Stimulated activated CD4-positive, alpha-beta T cell treated with anti-CD3 and anti-CD28 coated beads, TNF-alpha, amount 100 ng/mL, for 4 hours (primary cell): ENCODE measurements at places on chromosomes 16 and 17.

DNA sequence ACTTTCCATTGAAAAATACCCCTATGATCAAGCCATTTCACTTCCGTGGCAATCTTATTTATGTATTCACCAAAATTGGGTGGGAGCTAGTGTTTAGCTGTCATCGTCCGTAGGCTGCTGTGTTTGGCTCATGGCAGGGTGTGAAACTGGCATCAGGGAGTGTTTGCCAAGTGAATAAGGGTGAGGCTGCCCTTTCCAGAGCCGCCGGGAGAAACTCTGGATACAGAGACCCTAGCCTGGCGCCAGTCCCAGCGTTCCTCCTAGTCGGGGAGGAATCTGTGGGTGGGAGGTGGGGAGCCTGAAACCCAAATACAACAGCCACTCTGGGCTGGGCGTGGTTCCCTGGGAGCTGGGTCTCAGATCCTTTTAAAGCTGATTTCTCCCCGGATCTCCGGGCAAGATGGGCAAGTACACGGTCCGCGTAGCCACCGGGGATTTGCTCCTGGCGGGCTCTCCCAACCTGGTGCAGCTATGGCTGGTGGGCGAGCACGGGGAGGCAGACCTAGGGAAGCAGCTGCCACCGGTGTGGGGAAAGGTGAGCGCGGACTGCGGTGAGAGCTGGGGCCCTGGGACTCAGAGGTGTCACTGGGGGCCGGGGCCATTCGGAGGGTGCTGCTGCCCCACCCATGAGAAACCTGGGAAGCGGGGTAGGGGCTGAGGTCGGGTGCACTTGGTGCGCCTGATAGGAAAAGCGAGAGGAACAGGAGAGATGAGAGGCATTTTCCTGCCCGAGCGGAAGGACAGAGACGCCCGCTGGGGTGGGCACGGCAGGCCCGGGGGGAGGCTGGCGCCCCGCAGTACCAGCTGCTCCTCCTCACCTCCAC, 62.1 kb upstream of the TEKT1 start:
- no peak for DNase-seq

DNA sequence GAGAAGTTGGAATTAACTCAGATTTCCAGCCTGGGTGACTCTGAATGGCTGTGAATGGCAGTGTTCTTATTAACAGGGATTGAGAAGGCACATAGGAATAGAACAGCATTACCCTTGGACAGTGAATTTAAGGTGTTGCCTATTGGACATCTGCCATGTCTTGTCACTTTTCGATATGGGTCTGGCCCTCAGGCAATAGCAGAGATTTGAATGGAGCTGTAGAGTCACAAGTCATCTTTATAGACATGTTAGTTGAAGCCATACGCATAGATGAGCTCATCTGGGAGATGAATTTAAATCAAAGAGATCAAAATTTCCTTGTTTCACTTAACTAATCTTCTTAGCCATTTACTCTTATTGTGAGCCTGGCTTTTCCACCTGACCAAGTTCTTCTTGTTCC, 14.9 kb upstream of the DHRS11 start:
- no peak for DNase-seq

DNA sequence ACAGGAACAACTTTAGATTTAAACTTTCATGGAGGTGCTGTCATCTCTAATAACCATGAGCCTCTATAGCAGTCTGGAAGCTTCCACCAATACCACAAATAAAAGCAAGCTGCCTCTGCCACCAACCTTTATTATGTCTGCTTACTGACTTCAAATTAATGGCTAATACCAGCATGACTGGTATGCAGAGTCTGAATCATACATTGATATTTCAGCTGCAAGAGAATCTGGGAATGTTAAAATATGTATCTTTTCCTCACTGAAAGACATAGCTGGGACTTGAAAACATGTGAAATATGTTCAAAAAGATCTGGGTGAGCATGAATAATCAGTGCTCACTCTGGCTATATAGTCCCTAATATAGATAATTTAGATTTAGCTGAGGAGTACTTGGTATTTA, 488.6 kb downstream of the CDH8 start:
- no peak for DNase-seq

- DNase-seq, result no peak
These were observed 3.5 kb downstream of the SPDYE4 start for GRCh38 chr17:8754890-8755289.

DNA sequence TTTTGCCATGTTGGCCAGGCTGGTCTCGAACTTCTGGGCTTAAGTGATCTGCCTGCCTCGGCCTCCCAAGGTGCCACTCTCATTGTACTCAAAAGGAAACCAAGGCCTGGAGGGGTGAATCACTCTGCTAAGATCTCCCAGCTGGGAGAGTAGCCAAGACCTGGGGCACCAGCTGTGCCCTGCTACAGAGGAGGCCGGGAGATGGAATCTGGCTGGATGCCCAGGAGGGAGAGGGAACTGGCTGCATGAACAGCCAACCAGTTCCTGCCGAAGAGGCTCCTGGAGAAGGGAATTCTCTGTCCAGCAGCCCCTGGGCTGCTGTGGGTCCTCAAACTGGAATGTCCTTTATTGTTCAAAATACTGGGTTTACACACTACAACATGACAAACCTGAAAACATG, 238.7 kb upstream of the CIBAR2 start:
- no peak for DNase-seq

DNA sequence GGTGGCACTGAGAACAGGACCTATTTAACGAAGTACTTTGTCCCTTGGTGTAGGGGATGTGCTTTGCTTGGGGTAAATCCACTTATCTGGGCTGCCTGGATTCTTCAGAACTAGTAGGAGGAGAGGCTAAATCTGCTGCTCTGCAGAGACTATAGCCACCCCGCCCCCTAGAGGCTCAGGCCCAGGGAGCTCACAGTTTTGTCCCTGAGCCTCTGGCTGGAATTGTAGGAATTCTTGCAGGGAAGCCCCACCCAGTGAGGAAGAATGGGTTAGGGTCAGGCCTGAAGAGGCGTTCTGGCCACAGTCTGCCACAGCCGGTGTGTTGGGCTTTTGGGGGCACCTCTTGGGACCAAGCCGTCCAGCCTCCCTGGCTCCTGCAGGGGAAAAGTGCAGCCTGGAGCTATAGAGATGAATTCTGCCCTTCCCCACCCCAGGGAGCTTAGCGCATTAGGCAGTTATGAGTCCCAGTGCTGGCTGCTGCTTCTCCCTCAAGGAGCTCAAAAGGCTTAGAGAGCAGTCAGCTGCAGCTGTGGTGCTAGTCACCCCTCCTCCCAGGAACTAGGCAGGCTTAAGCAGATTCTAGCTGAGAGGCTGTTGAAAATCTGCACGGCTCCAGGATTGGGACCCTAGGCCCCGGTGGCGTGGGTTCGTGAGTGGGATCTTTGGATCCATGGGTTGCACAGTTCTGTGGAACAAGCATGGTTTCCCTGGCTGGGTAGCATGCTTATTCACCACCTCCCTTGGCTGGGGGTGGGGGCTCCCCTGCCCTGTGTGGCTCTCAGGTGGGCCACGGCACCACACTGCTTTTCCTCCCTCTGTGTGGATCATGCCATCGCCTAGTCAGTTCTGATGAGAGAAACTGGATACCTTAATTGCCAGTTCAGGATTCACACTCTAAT, 237.4 kb upstream of the TOM1L1 start:
- DNase-seq, result no peak

DNA sequence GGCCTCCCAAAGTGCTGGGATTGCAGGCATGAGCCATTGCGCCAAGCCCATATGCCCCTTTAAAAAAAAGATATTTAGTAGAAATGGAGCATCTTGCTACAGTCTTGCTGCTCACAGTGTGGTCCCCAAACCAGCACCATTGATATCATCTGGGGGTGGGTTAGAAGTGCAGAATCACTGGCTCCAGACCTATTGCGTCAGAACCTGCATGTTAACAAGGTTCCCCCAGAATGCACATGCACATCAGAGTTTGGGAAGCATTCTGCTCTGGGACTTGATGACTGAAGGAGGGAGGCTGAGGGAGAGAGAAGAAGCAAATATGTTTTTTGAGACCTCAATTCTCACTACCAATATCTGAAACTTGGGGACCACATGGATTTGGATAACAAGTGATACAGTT, 16.0 kb upstream of the ARL4D start:
- no peak for DNase-seq

DNA sequence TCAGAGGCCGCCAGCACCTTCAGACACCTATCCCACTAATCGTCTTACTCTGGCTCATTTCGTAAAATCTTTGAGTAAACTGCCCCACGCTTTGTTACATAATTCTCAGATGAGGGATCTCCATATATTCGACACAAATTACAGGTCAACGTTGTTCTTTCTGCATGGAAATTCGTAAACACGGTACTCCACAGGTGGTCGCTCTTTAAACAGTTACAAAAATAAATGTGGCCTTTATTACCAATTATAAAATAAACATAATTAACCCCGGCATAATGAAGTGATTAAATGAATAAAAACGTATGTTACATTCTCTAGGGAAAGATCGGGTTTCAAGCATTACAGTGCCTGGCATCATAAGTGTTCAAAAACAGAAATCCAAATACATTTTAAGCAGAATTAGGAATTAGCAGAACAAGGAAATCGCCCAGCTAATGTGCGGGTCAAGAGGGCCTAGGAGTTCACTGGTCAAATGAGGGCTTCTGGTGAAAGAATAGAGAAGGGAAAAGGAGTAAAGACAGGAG, 943 bp upstream of the PIP4K2B start:
- no peak for DNase-seq

DNA sequence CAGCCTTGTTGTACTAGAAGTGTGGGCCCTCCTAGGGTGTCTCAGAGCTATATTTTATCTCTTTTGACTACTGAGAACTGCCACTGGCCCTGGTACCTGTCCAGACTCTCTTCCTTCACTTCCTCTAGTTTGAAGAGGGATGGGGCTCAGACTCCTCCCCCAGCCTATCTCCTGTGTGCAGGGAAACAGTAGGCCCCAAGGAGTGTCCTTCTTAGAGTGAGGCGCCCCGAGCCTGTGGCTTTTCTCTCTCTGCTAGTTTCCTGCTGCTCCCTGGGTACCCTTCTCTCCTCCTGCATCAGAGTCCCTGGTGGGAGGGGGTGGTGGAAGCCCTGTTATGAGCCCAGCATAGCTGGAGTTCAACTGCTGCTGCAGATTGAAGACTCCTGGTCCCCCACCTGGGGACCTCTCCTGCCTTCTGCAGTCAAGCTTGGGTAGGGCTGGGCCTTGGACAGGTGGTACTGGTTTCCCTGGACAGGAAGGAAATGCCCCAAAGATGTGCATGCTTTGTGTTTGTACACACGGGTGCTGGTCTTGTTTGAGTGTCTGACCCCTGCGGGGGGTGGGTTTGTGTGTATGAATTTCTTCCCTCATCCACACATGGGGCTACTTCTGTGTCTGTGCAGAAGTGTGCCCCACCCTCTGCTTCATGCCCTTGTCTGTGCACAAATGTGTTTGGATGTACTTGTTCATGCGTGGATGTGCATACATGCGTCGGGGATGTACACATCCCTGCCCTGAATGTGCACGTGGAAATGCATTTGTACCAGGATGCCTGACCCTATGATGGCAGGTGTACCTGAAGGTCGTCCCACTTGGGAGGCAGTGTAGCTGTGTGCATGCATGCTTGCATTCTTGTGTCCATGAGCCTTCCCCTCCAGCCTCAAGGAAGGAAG, 6.9 kb downstream of the RARA start:
- no peak for DNase-seq

GRCh38 chr17:43732958-43733357, 25.6 kb downstream of the SOST start:
- no peak for DNase-seq

GRCh38 chr17:54899201-54899600, 1.5 kb upstream of the TOM1L1 start:
- no peak for DNase-seq

DNA sequence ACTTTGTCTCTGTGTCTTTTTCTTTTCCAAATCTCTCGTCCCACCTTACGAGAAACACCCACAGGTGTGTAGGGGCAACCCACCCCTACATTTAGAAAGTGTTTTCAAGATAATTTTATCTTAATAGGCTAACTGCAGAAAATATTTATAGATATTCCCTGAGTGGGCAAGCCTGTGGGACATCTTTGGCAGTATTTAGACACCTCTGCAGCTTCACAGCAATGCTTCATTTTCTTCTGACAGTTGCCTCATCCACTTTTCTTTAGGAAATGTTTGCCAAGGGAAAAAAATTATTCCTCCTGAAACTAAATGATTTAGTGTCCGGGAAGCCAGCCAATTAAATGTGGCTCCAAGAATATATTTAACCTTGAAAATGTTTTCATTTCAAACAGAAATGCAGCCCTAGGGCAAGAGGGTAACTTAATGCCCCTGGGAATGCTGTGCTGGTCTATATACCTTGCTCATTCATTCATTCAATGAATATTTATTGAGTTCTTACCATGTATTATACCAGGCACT, 290.4 kb downstream of the ABCC12 start:
- DNase-seq, result no peak

DNA sequence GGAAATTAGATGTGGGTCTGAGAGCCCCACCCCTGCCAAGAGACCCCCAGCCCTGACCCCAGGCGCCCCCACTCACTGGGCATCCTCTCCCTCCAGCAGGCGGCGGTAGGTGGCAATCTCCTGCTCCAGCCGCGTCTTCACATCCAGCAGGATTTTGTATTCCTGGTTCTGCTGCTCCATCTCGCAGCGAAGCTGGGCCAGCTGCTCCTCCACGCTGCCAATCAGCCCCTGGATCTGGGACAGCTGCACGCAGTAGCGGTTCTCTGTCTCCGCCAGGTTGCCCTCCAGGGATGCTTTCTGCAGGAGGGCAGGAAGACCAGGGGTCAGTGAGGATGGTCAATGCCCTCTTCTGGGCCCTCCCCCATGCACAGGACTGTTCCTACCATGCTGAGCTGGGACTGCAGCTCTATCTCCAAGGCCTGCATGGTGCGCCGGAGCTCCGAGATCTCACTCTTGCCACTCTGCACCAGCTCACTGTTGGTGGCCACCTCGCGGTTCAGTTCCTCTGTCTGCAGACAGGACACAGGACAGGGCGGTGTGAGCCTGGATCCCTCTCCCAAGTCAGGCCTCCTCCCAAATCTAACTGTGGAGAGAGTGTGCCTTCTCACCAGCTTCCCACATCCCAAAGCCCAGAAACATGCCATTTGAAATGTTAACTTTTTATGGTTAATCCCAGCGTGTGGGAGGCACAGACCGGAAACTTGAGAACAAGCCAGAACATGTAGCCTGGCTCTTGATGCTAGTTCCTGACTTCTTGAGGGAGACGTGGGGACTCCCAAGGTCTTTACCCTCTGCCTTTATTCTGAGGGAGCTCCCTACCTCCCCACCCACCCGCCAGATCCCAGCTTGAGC, 3.6 kb downstream of the KRT17 start:
- DNase-seq, result no peak

- DNase-seq, result no peak
These were observed 2.5 kb downstream of the TMEM92 start for GRCh38 chr17:50276588-50277356.

- no peak for DNase-seq
These were observed 9.0 kb downstream of the NAT9 start for GRCh38 chr17:74767111-74767516.

GRCh38 chr16:3490911-3491629, 4.2 kb downstream of the C16orf90 start:
- DNase-seq, result no peak
